ENCODE measurements at places on chromosomes 13 and 19. TPM values are rescaled to one million over a fixed set of nuclear protein-coding genes. Genes with fewer than 3 reads are reported as not detected.

Gene FOXO1
- 17.2 TPM for polyA plus RNA-seq

Gene FGF22
- polyA plus RNA-seq = 0.25 TPM

Gene ZNF559
- 72.1 TPM for polyA plus RNA-seq

Gene ASPDH
- polyA plus RNA-seq = 0.50 TPM

Gene TGFB1
- polyA plus RNA-seq = 24.8 TPM

Gene ZNF555
- polyA plus RNA-seq = 4.2 TPM

Gene GPC5
- 0.25 TPM for polyA plus RNA-seq

Gene PRR20A
- polyA plus RNA-seq = not detected

Gene LENG8
- polyA plus RNA-seq = 151 TPM

Gene ZNF155
- 8.6 TPM for polyA plus RNA-seq

Gene NKPD1
- 0.59 TPM for polyA plus RNA-seq

Gene IGFL3
- 0.66 TPM for polyA plus RNA-seq

Measured in thymus (tissue), 14 donors.